ENCODE measurements at places on chromosomes 3 and 15. TPM values are rescaled to one million over a fixed set of nuclear protein-coding genes. Genes with fewer than 3 reads are reported as not detected.

DNA sequence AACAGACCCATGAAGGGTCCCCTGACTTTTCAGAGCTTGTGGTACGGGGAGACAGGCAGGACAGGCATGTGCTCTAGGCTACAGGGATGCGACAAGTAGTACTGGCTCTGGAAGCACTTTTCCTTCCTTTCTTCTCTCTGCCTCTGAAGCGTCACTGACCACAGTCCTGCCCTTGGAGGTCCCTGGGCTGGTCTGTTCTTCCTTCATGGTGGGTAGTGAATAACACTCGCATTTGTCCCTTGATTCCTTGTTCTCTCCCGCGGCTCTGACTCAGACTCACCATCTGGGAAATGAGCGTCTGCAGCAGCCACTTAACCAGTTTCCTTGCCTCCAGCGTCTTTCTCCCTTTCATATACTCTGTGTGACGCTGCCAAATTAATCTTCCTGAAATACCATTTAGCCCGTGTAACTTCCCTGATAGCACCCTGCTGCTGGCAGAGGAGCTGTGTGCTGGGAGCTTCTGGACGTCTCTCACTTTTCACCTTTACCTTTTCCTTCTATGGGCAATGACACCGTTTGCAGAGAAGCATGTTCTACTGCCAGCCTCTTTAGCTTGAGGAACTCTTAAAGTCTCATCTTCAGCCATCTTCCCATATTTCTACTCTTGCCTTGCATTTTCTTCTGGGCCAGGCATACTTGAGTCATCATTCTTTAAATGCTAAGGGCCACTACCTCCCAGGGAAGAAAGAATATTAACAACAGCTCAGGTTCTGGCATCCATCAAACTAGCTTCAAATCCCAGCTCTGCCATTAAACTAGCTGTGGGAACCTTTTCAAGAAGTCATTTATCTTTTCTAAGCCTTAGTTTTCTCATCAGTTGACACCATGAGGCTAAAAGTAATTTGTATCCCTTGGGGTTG, 33.6 kb downstream of the TMEM45A start:
- DNase-seq: no peak

DNA sequence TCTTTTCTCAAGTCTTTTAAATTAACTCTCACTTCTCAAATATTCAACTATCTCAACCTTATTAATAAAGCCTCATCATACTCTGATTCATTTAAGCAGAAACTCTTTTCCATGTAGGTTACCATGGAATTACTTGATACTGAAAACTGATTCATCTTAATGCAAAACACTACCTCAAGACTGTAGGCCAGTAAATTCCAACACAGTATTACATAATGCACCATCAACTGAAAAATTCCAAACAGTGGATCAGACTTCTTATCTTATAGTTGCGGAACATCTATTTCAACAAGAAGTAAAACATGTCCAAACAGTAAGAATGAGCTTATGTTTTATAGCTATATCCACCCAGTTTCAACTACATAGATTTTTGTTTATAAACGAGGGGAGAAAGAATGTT, 124.5 kb downstream of the PEAK1 start:
- no peak overlapping the region for H3K27ac ChIP-seq
- H3K4me3 ChIP-seq: no peak overlapping the region
- no peak for DNase-seq
- no peaks in the 10 kb centered on the region for H3K4me1 ChIP-seq

FOXB1 gene
- 11.8 TPM for polyA plus RNA-seq

- H3K36me3 ChIP-seq: peaks cover 52% of the 10 kb centered on the region
- no peak overlapping the region for H3K4me3 ChIP-seq
- peaks cover 90% of the 10 kb centered on the region for H3K4me1 ChIP-seq
- DNase-seq: peak; percentile 5
These were observed 62.4 kb upstream of the POLG start for GRCh38 chr15:89396723-89397652.

DNA sequence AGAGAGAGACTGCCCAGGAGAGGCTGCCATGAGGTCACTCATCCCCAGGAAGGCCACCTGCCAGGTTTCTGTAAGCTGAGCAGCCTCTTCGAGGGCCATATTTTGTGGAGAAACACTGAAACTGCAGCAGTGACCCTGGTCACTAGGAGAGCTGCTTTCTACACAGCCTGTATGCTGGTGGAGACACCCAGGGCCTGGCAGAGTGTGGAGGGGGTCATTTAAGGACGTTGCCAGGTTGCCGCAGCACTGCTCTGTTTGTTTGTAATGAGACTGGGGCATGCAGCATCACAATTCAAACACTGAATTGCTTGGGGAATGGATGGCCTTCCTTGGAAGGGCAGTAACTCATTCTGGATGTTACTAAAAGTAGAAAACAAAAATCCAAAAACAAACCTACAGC, 104.9 kb upstream of the TRIM42 start:
- H3K4me3 ChIP-seq: no peak overlapping the region
- no peaks in the 10 kb centered on the region for H3K27me3 ChIP-seq
- no peaks in the 10 kb centered on the region for H3K36me3 ChIP-seq
- H3K4me1 ChIP-seq: peaks cover 10% of the 10 kb centered on the region
- no peak for DNase-seq

- no peak overlapping the region for H3K4me3 ChIP-seq
- no peak overlapping the region for H3K27ac ChIP-seq
- peak; percentile 57 for DNase-seq
- peaks cover 9% of the 10 kb centered on the region for H3K4me1 ChIP-seq
- H3K27me3 ChIP-seq: no peaks in the 10 kb centered on the region
- H3K36me3 ChIP-seq: no peaks in the 10 kb centered on the region
These were observed 64.2 kb upstream of the ARL8B start for GRCh38 chr3:5057857-5058324.

- H3K4me3 ChIP-seq: no peak overlapping the region
- no peaks in the 10 kb centered on the region for H3K27me3 ChIP-seq
- H3K27ac ChIP-seq: no peak overlapping the region
These were observed 31.4 kb downstream of the ACAA1 start for GRCh38 chr3:38105525-38105924.

DNA sequence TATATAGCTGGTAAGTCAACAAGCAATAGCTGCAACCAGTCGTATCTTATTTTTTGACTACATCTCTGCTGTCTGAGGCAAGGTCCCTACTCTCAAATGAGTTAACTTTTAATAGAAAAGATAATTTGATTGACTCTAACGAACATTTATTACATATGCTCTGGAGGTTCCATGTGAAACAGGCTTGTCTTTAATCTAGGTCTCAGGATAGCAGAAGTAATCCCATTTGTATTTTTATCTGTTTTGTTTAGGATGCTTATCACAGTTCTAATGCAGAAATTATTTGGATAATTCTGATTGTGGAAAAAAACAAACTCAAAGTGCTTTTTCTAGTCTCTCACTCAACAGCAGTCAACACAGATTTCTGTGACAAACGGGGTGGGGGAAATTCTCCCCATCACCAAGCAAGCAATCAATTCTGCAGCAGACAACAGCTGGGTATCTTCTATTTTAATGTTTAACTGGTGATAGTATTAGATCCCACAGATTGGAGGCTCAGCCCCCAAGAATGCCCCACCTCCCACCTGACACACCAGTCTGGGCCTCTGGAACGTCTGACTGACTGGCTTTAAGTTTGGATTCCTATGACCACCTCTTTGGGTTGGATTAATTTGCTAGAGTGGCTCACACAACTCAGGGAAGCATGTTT, 58.8 kb downstream of the ITPR1 start:
- H3K4me3 ChIP-seq: no peak overlapping the region
- no peaks in the 10 kb centered on the region for H3K36me3 ChIP-seq
- no peaks in the 10 kb centered on the region for H3K27me3 ChIP-seq
- H3K4me1 ChIP-seq: peaks cover 3% of the 10 kb centered on the region
- H3K27ac ChIP-seq: no peak overlapping the region
- DNase-seq: no peak
